ENCODE measurements at places on chromosomes 1 and 21. TPM values are rescaled to one million over a fixed set of nuclear protein-coding genes. Genes with fewer than 3 reads are reported as not detected.
A peak's percentile ranks its signal among the peaks of the same experiment; 100 is the strongest.

The ZNF281 gene
- 16.0 TPM for total RNA-seq

- no peak overlapping the region for H3K4me3 ChIP-seq
- no peak for DNase-seq
- no peaks in the 10 kb centered on the region for H3K27me3 ChIP-seq
- no peak overlapping the region for H3K27ac ChIP-seq
- no peaks in the 10 kb centered on the region for H3K36me3 ChIP-seq
- no peaks in the 10 kb centered on the region for H3K4me1 ChIP-seq
Measured at GRCh38 chr1:2991753-2992495, 29.3 kb upstream of the ACTRT2 start.

GRCh38 chr1:226827458-226827857 lies 43.0 kb upstream of the PSEN2 start:
- H3K36me3 ChIP-seq, result no peaks in the 10 kb centered on the region
- H3K27me3 ChIP-seq, result no peaks in the 10 kb centered on the region
- peak overlapping the region; percentile 85 for H3K27ac ChIP-seq
- peaks cover 31% of the 10 kb centered on the region for H3K4me1 ChIP-seq
- no peak overlapping the region for H3K4me3 ChIP-seq

DNA sequence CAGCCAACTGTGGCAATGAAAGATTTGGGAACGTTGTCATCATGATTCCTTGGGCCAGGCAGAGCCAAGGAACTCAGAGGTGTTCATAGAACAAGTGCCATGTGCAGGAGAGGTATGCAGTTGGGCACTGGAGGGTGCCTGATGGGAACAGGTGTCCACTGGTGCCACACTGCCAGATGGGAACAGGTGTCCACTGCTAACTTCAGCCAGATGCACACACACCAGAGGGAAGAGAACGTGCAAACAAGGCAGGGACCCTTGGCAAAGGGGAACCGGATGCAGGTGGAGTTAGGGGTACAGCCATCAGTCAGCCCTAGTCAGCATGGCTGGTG lies 13.5 kb downstream of the OLFML2B start:
- H3K27me3 ChIP-seq, result no peaks in the 10 kb centered on the region
- H3K4me3 ChIP-seq, result no peak overlapping the region
- H3K27ac ChIP-seq, result no peak overlapping the region

DNA sequence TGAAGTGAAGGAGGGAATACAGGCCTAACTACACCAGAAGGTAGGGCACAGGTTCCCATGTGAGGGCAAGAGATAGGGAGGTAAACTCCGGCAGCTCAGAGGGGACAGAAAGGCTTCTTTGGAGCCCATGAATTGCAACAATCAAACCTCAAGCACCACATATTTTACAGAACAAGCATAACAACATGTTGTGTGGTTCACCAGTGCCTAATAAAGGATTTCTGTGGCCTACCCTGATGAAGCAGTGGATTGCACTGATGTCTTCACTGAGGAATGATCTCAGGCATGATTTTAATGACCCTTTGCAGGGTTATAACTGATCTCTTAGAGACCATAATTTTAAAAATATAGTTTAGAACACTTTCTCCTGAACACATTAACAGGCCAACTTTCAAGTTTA lies 77.4 kb downstream of the RUNX1 start:
- no peak overlapping the region for H3K4me3 ChIP-seq
- DNase-seq, result no peak
- peaks cover 39% of the 10 kb centered on the region for H3K4me1 ChIP-seq
- no peaks in the 10 kb centered on the region for H3K36me3 ChIP-seq

DNA sequence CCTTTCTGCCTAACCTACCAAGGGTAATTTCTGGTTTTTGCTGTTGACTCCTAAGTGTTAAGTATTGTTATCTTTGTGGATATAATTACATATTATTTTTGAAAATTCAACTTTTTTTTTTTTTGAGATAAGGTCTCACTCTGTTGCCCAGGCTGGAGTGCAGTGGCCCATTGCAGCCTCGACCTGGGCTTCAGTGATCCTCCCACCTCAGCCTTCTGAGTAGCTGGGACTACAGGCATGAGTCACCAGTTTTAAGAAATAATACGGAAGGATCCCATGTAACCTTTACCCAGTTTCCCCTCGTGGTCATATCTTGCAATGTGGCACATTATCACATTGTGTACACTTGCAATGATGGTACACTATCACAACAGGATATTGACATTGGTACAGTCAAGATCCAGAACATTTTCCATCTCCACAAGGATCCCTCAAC lies 3.1 kb downstream of the CHD1L start:
- no peaks in the 10 kb centered on the region for H3K36me3 ChIP-seq
- peaks cover 17% of the 10 kb centered on the region for H3K4me1 ChIP-seq
- H3K4me3 ChIP-seq, result peak overlapping the region; percentile 41
- DNase-seq, result no peak

The GRIK3 gene
- not detected for total RNA-seq

The LCE3E gene
- not detected for total RNA-seq

DNA sequence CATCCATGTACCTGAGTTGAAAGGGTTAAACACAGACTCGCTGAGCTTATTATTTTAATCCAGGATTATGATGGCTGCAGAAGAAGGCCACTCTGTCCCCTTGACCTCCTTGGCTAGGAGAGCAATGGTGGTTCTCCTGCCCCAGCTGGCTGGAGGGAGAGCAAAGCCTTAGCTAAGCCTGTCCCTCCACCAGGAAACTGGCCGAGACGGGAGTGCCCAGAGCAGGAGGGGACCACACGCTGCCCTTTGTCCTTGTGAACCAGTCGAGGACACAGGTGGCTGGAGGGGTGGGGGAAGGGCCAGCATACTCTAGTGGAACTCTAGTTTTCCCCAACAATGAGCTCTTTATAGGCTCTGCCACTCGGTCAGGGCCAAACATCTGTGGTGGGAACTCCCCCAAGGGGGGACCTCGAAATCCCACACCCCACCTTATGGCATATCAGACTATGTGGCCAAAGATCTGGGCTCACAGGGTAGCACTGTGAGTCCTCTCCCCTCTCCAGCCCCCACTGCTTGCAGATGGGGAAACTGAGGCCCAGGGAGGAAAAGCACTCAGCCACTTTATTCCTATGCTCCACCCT lies 12.9 kb downstream of the KIAA1614 start:
- H3K4me3 ChIP-seq, result no peak overlapping the region
- H3K4me1 ChIP-seq, result peaks cover 7% of the 10 kb centered on the region
- peaks cover 3% of the 10 kb centered on the region for H3K27me3 ChIP-seq
- no peaks in the 10 kb centered on the region for H3K36me3 ChIP-seq
- H3K27ac ChIP-seq, result no peak overlapping the region
- DNase-seq, result no peak

DNA sequence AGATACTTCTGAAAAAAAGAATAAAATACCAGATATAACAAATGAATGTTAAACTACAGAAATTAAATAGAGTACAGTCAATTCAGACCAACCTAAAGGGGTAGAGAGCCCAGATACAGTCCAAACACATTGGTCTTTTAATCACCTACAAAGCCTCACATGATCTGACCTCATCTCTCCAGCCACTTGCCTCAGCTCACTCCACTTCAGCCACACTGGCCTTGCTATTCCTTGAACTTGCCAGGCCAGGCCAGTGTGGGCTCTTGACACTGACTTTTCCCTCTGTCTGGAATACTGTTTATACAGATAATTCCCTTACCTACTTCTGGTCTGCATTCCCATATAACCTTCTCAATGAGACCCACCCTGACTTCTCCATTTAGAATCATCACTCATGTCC lies 17.0 kb upstream of the PPIE start:
- no peak for DNase-seq
- no peaks in the 10 kb centered on the region for H3K36me3 ChIP-seq
- no peak overlapping the region for H3K27ac ChIP-seq
- H3K4me3 ChIP-seq, result no peak overlapping the region

DNA sequence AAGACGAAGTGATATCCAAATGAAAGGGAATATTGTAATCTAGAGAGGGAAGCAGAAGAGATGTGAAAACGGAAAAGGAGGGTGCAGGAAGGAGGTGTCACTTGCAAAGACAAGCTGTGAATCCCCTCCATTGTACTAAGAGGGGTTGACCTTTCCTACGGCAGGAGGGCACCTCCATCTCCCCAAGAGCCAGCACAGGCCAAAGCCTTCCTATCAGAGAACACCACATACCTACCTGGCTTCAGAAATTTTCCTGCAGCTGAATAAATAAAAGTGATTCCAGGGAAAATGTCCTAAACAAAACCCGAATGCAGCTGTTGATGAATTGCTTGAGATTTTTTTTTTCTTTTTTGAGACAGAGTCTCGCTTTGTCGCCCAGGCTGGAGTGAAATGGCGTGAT lies 14.3 kb downstream of the KANK4 start:
- H3K27ac ChIP-seq, result no peak overlapping the region
- no peak overlapping the region for H3K4me3 ChIP-seq
- no peak for DNase-seq
- no peaks in the 10 kb centered on the region for H3K36me3 ChIP-seq
- no peaks in the 10 kb centered on the region for H3K4me1 ChIP-seq
- no peaks in the 10 kb centered on the region for H3K27me3 ChIP-seq

- no peak overlapping the region for H3K4me3 ChIP-seq
- peaks cover 18% of the 10 kb centered on the region for H3K27me3 ChIP-seq
- DNase-seq, result no peak
- H3K4me1 ChIP-seq, result no peaks in the 10 kb centered on the region
- no peaks in the 10 kb centered on the region for H3K36me3 ChIP-seq
Measured at GRCh38 chr1:22557341-22557950, 5.8 kb upstream of the EPHA8 start.

- no peaks in the 10 kb centered on the region for H3K4me1 ChIP-seq
- no peak overlapping the region for H3K27ac ChIP-seq
- H3K27me3 ChIP-seq, result no peaks in the 10 kb centered on the region
- no peak for DNase-seq
- H3K4me3 ChIP-seq, result no peak overlapping the region
- H3K36me3 ChIP-seq, result no peaks in the 10 kb centered on the region
Measured at GRCh38 chr1:53076165-53076564, 14.2 kb downstream of the PODN start.

The KCNJ15 gene
- 0.46 TPM for total RNA-seq

The RCSD1 gene
- 78.3 TPM for total RNA-seq

The LRRC71 gene
- not detected for total RNA-seq

DNA sequence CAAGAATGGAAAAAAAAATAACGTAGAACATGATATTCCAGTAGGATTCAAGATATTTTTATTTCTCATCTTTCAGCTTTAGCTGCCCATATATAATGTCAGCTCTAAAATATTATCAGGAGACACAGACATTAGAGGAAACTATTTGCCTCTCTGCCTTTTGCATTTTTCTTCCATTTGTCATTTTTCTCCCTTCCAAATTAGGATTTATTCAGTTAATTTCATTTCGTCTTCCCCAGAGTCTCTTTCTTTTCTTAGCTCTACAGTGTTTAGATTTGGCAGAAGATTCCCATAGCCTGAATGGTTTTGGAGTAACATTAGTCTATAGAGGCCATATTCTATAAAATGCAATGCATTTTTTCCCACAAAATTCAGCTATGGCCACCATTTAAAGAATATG lies 5.1 kb upstream of the ENAH start:
- H3K4me1 ChIP-seq, result peaks cover 11% of the 10 kb centered on the region
- peaks cover 6% of the 10 kb centered on the region for H3K27me3 ChIP-seq
- no peak for DNase-seq
- H3K4me3 ChIP-seq, result no peak overlapping the region
